ENCODE measurements at places on chromosomes 13 and 19.

DNA sequence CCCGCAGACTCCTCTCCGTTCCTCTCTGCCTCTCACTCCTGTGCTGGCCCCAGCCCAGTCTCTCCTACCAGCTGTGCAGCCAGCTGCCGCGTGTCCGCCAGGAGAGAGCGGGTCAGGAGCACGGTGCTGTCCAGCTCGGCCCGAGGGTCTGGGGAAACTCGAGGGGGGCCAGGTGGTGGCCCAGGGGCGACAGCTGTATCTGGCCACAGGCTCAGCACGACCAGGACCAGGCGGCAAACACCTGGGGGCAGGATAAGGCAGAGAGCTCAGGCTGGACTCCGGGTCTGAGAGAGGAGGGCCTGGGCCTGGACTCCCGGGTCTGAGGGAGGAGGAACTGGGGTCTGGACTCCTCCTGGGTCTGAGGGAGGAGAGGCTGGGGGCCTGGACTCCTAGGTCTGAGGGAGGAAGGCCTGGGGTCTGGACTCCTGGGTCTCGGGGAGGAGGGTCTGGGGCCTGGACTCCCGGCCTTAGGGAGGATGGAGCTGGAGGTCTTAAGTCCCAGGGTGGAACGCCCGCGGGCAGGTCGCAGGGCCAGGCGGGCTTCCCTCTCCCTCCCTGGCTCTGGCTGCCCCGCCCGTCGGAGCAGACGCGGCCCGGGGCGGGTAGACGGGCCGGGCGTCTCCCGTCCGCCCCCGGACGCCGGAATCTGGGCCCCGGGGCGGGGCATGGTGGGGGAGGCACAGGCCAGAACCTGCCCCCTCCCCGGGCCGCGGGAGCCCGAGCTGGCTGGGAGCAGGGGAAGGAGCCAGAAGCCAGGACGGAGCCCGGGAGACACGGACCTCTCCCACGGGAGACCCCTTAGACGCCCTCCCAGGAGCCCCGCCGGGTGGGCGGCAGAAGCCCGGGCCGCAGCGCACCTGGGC lies 1.3 kb downstream of the IL11 start:
- DNase-seq: no peak

DNA sequence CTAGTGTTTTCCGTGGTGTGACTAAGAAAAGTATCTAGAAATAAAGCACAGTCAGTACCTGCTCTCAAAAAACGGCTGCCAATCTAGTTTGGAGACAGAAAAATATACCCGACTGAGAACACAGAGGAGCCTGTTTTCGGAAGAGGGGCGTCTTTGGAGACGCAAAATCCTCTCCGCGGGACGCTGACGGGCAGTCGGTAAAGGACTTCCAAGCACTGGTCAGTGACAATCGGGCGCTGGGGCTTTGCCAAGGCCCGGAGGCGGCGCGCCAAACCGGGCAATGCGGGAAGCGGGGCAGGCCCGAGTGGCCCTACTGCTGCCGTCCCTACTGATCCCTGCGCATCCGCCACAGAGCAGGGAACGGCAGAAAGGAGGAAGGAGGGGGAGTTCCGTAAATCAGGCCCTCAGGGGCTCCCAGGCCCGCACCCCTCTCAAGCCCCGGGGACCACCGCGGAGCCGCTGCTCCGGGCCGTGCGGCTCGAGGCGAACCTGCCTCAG lies 588 bp upstream of the DPY19L3 start:
- no peak for DNase-seq

DNA sequence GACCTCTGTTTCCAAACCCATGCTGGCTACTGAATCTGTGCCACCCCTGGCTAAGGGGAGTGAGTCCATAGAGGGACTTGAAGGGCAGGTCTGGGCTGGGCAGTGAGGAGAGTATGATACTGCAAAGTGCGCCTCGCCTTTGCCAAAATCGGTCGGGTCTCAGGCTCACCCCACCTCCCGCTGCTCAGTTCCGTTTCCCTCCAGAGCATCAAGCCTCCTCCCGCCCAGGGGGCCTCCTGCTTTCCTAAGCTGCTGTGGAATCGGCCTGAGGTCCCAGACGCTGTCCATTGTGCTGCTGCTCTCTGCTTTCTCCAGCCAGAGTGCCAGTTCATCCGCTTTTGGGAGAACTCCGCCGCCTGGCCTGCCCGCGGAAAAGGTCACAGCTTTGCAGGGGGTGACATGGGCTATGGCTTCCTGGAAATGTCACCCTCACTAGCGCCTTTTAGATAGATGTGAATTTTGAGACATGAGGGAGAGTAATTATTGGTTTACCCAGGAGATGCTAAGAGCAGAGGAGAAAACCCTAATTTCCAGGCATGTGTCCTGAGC lies 1418.4 kb downstream of the UQCRFS1 start:
- no peak for DNase-seq

DNA sequence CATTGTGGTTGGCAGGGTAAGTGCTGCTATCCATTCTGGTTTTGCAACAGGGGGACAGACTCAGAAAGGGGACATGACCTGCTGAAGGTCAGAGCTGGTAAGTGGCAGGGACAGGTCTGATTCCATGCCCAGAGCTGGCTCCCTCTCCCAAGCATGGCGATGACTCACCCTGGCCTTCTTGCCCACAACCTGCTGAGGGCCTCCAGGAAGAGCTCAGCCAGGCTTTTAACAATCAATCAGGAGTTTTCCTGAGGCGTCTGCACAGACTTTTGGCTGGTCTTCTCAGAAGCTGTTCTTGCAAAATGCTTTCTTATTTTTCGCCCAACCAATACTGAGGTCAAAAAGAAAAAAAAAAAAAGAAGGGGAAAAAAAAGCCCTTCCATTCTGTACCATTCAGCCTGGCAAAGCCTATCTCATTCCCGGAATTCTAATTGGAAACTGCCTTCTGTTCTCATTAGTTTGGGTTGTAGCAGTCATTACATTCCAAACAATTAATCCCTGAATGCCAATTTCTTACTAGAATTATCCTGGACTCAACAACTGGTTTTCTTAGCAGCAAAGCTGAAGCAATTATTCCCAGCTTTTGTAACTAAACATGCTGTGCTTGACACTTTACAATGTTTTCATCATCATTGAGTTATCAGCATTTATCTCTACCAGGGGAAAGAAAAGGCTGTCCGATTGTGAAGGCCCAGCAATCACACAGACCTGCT lies 17.7 kb downstream of the SIAH3 start:
- no peak for DNase-seq

- no peak for DNase-seq
These were observed 30.2 kb upstream of the CD33 start for GRCh38 chr19:51194527-51195315.

DNA sequence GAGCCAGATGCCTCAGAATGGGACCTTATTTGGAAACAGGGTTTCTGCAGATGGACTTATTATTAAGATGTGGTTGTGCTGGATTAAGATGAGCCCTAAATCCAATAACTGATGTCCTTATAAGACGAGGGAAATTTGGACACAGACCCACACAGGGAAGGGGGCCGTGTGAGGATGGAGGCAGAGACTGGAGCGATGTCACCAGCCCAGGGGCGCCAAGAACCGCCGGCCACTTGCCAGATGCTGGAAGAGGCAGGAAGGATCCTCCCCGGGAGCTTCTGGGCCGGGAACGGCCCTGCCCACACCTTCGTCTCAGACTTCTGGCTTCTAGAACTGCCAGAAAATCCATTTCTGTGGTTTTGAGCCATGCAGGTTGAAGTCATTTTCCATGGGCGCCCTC lies 26.6 kb downstream of the GNG7 start:
- DNase-seq: no peak

DNA sequence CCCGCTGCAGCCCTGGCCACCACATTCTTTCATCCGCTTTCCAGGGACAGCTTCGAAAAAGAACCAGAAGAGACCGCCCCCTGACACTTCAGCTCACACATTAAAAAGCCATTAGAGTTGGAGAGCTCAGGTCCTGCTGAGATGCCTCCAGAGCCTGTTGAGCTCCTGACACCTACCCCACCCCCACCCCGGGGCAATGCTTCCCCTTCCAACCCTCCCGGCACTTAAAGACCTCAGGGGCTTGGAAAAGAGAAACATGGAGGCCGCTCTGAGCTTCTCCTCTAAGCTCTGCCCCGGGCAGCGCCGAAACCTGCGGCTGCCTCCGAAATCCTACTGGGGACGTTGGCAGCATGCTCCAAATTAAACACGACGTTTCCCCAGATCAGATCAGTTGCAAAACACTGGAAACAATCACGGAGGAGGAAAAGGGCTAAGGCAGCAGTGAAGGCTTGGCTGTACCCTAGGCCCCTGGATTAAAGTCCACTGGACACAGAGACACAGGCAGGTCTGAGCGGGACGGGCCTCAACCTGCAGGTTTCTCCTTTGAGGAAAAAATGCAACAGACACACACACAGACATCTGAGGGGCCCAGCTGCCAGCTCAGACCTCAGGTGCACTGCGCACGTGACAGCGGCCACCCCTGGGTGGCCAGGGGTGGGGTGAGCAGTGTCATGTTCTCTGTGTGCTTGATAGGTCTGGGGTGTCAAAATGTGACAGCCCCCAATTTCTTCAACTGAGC lies 9.6 kb downstream of the SH3GL1 start:
- DNase-seq: no peak

DNA sequence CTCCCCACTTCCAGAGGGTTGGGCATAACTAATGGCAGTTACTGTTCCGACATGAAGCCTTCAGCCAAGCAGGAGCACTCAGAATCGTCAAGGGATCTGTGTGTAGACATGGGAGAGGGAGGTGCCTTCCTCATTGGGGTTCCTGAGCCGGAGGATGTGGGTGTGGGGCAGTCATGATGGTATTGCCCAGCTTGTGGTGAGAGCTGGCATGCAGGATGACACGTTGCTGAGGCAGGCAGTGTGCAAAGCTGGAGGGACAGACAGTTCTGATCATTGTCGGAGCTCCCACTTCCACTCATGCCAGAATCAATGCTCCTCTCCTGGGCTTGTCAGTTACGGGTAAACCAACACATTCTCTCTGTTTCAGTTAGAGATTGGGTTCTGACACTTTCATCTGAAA lies 83.9 kb upstream of the TSC22D1 start:
- DNase-seq: no peak

- no peak for DNase-seq
These were observed 2.7 kb downstream of the GYS1 start for GRCh38 chr19:48990400-48990799.

Data from DMS 273 treated with DMSO at 0.1 percent for 48 hours (cell line).